ENCODE measurements at places on chromosomes 5 and 9. TPM values are rescaled to one million over a fixed set of nuclear protein-coding genes. Genes with fewer than 3 reads are reported as not detected.

Gene SV2C
- not detected for total RNA-seq

Gene DIMT1
- total RNA-seq: 37.7 TPM

Gene ZBTB34
- total RNA-seq: 5.9 TPM

Gene TLX3
- total RNA-seq: not detected

- peaks cover 65% of the 10 kb centered on the region for H3K4me1 ChIP-seq
- no peak overlapping the region for H3K4me3 ChIP-seq
- DNase-seq: no peak
Measured at GRCh38 chr5:151078490-151079262, 2.2 kb downstream of the TNIP1 start.

GRCh38 chr9:105118636-105119035 lies 125.8 kb upstream of the SLC44A1 start:
- no peak overlapping the region for H3K27ac ChIP-seq
- no peaks in the 10 kb centered on the region for H3K36me3 ChIP-seq
- no peak overlapping the region for H3K4me3 ChIP-seq
- H3K27me3 ChIP-seq: peaks cover 7% of the 10 kb centered on the region
- DNase-seq: no peak

- no peaks in the 10 kb centered on the region for H3K27me3 ChIP-seq
- no peak for DNase-seq
- peaks cover 11% of the 10 kb centered on the region for H3K4me1 ChIP-seq
- H3K27ac ChIP-seq: no peak overlapping the region
- H3K4me3 ChIP-seq: no peak overlapping the region
Measured at GRCh38 chr9:99272836-99273235, 50.8 kb downstream of the SEC61B start.

DNA sequence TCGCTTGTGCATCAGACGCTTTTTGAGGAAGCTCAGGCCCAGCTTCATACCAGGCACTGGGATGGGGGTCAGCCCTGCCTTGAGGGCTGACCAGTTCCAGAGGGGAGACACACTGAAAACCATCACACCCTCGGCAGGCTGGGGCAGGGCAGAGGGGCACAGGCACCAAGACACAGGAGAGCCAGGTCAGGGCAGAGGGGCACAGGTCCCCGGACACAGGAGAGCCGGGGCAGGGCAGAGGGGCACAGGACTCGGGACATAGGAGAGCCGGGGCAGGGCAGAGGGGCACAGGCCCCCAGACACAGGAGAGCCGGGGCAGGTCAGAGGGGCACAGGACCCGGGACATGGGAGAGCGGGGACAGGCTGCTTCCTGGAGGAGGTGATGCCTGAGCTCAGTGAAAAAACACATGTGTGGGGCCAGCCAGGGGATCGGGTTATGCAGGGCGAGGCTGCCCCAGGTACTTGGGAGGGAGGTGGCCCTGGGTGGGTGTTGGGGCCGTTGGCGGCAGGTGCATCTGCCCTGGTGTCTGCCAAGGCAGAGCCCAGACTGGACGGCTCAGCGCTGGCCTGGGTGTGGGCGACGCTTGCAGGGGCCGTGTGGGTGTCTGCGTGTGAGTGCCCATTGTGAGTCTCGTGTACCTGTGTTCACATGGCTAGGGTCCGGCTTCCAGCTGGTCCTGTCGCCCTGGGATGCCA lies 15.1 kb upstream of the SLC2A6 start:
- no peaks in the 10 kb centered on the region for H3K36me3 ChIP-seq
- no peak overlapping the region for H3K27ac ChIP-seq
- H3K27me3 ChIP-seq: peaks cover 73% of the 10 kb centered on the region
- peaks cover 78% of the 10 kb centered on the region for H3K4me1 ChIP-seq
- no peak for DNase-seq

DNA sequence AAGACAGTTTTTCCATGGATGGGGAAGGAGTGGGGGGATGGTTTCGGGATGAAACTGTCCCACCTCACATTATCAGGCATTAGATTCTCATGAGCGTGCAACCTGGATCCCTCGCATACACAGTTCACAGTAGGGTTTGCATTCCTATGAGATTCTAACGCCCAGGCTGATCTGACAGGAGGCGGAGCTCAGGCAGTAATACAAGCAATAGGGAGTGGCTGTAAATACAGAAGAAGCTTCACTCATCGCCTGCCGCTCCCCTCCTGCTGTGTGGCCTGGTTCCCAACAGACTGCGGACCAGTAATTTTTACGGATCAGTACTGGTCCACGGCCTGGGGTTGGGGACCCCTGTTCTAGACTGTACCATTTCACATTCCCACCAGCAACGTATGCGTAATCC lies 68.3 kb upstream of the OTULINL start:
- no peaks in the 10 kb centered on the region for H3K36me3 ChIP-seq
- no peaks in the 10 kb centered on the region for H3K27me3 ChIP-seq
- H3K27ac ChIP-seq: no peak overlapping the region
- no peak overlapping the region for H3K4me3 ChIP-seq
- no peaks in the 10 kb centered on the region for H3K4me1 ChIP-seq

GRCh38 chr5:14678773-14679334 lies 14.3 kb downstream of the OTULIN start:
- H3K27ac ChIP-seq: no peak overlapping the region
- no peaks in the 10 kb centered on the region for H3K27me3 ChIP-seq
- no peak overlapping the region for H3K4me3 ChIP-seq

- peaks cover 74% of the 10 kb centered on the region for H3K4me1 ChIP-seq
- peak overlapping the region; percentile 59 for H3K27ac ChIP-seq
- no peaks in the 10 kb centered on the region for H3K36me3 ChIP-seq
Measured at GRCh38 chr5:80963966-80964481, 3.9 kb downstream of the RASGRF2 start.

- H3K36me3 ChIP-seq: no peaks in the 10 kb centered on the region
- no peak overlapping the region for H3K4me3 ChIP-seq
- no peaks in the 10 kb centered on the region for H3K27me3 ChIP-seq
- no peak for DNase-seq
Measured at GRCh38 chr5:17182494-17182893, 34.9 kb upstream of the BASP1 start.

DNA sequence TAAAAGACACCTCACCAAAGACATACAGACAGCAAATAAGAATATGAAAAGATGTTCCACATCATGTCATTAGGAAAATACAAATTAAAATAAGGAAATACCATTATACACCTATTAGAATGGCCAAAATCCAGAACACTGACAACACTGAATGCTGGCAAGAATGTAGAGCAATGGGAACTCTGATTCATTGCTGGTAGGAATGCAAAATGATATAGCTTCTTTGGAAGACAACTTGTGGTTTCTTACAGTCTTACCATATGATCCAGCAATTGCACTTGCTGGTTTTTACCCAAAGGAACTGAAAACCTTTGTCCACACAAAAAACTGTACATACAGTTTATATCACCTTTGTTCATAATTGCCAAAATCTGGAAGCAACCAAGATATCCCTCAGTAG lies 6.5 kb downstream of the TMEM161B start:
- H3K4me1 ChIP-seq: peaks cover 11% of the 10 kb centered on the region
- H3K36me3 ChIP-seq: peaks cover 3% of the 10 kb centered on the region
- no peak for DNase-seq

GRCh38 chr5:36733183-36733582 lies 126.8 kb downstream of the SLC1A3 start:
- H3K27ac ChIP-seq: no peak overlapping the region
- H3K4me3 ChIP-seq: no peak overlapping the region
- DNase-seq: no peak
- H3K36me3 ChIP-seq: no peaks in the 10 kb centered on the region
- H3K27me3 ChIP-seq: no peaks in the 10 kb centered on the region

- no peaks in the 10 kb centered on the region for H3K36me3 ChIP-seq
- no peak for DNase-seq
- H3K4me3 ChIP-seq: no peak overlapping the region
- no peaks in the 10 kb centered on the region for H3K4me1 ChIP-seq
- H3K27me3 ChIP-seq: no peaks in the 10 kb centered on the region
- no peak overlapping the region for H3K27ac ChIP-seq
Measured at GRCh38 chr5:85647349-85648127, 970.2 kb upstream of the COX7C start.

DNA sequence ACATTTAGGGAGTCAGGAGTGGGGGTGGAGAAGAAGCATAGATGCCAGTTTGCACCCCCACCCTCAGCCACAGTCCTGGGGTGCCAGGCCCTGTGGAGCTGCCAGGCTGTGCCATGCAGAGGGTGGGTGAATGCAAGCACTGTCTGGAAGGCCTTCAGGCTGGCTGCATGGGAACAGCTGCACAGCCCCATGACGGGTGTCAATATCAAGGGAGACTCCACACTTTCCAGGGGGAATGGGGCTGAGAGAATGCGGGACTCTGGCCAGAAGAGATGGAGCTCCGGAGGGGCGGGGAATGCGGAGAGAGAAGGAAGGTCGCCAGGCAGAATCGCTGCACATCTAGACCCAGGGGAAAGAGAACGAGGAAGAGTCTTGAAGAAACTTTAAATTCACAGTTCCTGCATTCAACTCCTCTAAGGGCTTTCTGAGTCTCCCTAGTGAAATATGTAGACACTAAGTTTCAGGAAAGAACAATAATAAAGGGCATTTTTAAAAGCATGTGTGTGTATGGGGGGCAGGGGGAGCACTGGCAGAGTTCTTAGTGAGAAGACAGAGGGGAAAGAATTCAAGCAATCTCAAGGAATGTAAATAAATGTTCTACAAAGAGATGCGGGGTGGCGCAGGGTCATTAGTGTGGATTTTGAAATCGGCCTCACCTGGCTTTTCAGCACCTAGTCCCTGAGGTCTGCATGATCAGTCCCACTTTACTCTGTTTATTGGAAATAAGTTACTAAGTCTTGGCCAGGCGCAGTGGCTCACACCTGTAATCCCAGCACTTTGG lies 59.1 kb downstream of the BOD1 start:
- no peaks in the 10 kb centered on the region for H3K27me3 ChIP-seq
- no peak overlapping the region for H3K27ac ChIP-seq
- H3K36me3 ChIP-seq: no peaks in the 10 kb centered on the region
- no peak for DNase-seq

DNA sequence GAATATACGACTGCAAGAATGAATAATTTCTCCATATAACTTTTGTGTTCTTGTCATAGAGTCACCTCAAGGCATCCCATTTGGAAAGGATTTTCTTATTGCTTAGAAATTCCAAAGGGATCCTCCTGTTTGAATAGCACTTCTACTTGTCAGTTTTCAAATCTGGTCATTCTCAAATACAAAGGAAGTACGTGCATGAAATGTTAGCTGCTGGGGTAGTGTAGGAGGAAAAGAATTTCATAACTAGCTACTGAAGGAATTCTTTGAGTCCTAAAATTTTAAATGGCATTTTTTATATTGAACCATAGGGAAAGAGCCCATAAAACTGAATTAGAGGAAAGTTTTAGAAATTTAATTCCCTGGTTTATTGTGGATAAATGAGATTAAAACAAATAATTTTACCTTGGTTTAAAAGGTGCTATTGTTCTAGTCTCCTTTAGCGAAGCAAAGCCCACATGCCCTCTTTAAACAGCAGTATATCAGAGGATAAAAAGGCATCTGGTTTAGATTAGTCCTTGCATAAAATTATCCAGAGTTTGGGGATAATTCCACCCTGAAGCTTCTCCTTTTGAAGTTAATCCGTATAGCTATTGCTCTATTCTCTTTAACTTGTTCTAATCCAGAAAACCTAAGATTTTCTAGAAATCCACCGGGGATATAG lies 2.0 kb upstream of the MPDZ start:
- H3K4me1 ChIP-seq: peaks cover 12% of the 10 kb centered on the region
- no peak overlapping the region for H3K27ac ChIP-seq
- H3K36me3 ChIP-seq: no peaks in the 10 kb centered on the region
- no peak overlapping the region for H3K4me3 ChIP-seq
- no peaks in the 10 kb centered on the region for H3K27me3 ChIP-seq

- H3K4me1 ChIP-seq: peaks cover 65% of the 10 kb centered on the region
- no peaks in the 10 kb centered on the region for H3K27me3 ChIP-seq
- H3K4me3 ChIP-seq: no peak overlapping the region
- H3K36me3 ChIP-seq: peaks cover 32% of the 10 kb centered on the region
- DNase-seq: no peak
- no peak overlapping the region for H3K27ac ChIP-seq
Measured at GRCh38 chr5:139684881-139685749, 37.0 kb downstream of the CXXC5 start.

DNA sequence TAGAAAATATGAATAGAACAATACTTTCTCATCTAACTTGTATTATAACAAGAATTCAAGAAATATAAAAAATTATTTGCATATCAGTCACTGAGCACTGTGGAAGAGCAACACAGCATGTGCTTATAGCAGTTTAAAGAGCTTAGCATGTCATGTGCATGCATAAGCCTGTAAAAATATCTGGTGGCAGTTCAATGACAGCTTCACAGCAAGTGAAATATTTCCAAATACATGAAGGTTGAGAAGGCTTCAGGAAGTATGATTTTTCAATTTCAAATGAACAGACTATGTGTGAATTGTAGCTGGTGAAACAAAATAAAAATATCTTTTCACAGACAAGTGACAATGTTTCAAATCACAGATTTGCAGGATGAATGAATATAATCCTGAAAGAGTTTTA lies 128.5 kb downstream of the PRDM9 start:
- H3K27me3 ChIP-seq: no peaks in the 10 kb centered on the region
- H3K36me3 ChIP-seq: no peaks in the 10 kb centered on the region
- H3K4me3 ChIP-seq: no peak overlapping the region
- H3K4me1 ChIP-seq: no peaks in the 10 kb centered on the region

DNA sequence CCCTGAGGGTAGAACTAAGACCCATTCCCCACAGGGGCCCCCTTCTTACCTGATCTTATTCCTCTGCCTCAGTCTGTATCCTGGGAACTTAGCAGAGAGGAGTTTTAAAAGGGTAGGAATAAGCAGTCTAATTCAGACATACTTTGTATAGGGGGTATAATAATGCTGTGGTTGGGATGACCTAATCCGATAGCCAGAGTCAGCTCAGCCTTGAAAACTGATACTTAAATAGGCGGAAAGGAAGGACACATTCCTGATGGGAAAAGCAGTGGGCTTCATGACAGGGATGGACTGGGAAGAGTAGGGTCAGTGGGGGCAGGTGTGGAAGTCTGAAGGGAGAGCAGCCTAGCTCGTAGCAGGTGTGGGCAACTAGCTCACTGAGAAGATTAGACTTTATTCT lies 52.2 kb upstream of the TESK1 start:
- H3K4me3 ChIP-seq: no peak overlapping the region
- H3K4me1 ChIP-seq: peaks cover 11% of the 10 kb centered on the region
- no peak for DNase-seq
- no peak overlapping the region for H3K27ac ChIP-seq

GRCh38 chr5:66864240-66864884 lies 268.2 kb downstream of the MAST4 start:
- no peak overlapping the region for H3K27ac ChIP-seq
- peak; percentile 15 for DNase-seq
- no peak overlapping the region for H3K4me3 ChIP-seq

DNA sequence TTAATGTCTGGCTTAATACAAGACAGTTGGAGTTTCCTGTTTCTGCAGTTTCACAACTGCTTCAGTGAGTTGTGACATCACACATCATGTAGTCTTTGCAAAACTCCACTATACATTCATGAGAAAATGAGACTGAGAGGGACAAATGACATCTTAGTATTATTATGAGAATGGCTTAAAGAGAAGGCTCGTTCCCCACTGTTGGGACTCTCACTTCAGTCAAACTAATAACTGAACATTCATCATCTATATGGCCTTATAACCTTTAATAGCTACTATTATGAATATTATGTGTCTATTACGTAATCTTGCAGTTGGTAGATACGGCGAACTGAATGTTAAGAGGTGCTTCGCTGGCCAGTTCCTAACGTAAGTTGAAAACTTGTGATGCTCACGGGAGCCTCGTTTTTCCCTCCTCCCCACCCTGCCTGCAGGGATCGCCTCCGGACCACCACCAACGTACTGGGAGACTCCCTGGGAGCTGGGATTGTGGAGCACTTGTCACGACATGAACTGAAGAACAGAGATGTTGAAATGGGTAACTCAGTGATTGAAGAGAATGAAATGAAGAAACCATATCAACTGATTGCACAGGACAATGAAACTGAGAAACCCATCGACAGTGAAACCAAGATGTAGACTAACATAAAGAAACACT lies 79.4 kb downstream of the SLC1A3 start:
- no peak overlapping the region for H3K4me3 ChIP-seq
- peaks cover 3% of the 10 kb centered on the region for H3K4me1 ChIP-seq
- H3K36me3 ChIP-seq: no peaks in the 10 kb centered on the region
- no peaks in the 10 kb centered on the region for H3K27me3 ChIP-seq
- H3K27ac ChIP-seq: no peak overlapping the region
- no peak for DNase-seq

Measured in HepG2 (cell line).